ENCODE measurements at places on chromosomes 3 and 15. TPM values are rescaled to one million over a fixed set of nuclear protein-coding genes. Genes with fewer than 3 reads are reported as not detected.
A peak's percentile ranks its signal among the peaks of the same experiment; 100 is the strongest.

DNA sequence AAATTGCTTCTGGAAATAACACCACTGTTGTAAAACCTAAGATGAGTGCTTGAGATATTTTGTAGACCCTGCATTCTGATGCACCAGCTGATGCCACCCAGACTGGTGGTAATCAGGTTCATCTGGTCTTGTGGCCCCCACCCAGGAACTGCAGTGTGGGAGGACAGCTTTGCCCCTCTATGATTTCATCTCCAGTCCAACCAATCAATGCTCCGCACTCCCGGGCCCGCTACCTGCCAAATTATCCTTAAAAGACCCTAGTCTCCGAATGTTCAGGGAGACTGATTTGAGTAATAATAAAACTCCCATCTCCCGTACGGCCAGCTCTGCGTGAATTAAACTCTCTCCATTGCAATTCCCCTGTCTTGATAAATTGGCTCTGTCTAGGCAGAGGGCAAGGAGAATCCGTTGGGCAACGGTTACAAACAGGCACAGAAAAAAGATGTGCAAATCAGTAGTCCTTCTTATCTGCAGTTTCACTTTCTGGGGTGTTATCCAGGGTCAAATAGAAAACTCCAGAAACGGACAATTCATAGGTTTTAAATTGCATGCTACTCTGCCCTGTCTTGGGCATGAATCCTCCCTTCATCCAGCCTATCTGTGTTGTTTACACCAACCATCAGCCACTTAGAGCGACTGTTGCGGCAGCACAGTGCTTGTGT is 29.2 kb upstream of the TRPM1 start:
- DNase-seq, result no peak

The INKA1 gene
- total RNA-seq, result 0.85 TPM

GRCh38 chr3:38454178-38454883 is 641 bp downstream of the ACVR2B start:
- DNase-seq, result no peak

GRCh38 chr3:155766206-155766605 is 21.3 kb upstream of the PLCH1 start:
- DNase-seq, result no peak

The RAB6B gene
- total RNA-seq, result not detected

- DNase-seq, result no peak
These were observed 1073.9 kb downstream of the PLOD2 start for GRCh38 chr3:145087038-145087437.

DNA sequence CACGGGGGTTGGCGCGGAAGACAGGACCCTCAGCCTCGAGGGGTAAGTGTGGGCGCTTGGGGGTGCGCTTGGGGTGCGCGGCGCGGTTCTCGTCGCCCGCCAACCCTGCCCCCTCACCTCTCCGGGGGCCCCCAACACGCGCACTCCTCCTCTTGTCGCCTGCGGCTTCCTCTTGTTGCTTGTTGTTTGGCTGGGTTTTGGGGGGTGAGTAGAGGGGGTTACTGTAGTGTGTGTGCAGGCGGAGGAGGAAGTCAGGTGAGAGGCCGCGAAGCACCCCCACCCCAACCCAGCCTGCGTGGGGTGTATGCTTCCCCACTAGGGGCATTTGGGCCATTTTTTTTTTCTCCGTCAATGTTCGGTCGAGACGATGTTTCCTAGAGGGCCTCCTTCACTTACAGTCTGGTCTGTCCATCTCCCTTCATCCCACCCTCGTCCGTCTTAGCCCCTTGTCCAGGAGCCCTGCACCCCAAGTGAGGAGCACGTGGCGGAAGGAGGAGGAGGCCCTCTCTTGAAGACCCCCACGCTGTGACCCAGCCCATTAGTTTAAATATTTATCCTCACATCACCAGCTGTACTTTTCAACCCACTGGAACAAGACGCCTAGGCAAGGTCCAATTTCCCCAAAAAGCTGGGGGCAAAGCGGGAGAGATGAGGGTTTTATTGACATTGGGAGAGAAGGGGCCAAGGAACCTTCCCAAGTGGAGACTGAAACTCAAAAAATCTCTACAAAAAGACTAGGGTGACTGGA is 20.4 kb upstream of the SATB1 start:
- peak; percentile 80 for DNase-seq

- DNase-seq, result no peak
These were observed 45.6 kb upstream of the PAQR5 start for GRCh38 chr15:69253156-69253555.

DNA sequence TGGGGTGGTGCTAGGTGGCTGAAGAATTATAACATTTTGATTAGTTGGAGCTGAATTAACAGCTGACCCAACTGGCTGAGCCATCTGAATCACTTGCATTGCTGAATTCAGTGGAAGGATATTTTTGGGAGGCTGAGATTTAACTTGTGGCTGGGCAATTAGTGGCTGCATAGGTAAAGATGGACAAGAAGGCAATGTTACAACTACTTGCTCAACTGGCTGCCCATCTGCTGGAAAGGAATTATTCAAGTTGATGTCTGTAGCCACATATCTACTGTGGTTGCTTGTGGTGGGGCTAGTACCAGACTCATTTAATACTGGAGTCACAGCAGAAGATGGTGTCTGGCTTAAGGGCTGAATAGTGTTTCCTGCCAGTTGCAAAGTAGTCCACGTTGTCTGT is 36.4 kb downstream of the USF3 start:
- DNase-seq, result no peak

The C3orf85 gene
- not detected for total RNA-seq

The TM4SF18 gene
- total RNA-seq, result not detected

- no peak for DNase-seq
These were observed 3.4 kb downstream of the B4GALT4 start for GRCh38 chr3:119237299-119237698.

DNA sequence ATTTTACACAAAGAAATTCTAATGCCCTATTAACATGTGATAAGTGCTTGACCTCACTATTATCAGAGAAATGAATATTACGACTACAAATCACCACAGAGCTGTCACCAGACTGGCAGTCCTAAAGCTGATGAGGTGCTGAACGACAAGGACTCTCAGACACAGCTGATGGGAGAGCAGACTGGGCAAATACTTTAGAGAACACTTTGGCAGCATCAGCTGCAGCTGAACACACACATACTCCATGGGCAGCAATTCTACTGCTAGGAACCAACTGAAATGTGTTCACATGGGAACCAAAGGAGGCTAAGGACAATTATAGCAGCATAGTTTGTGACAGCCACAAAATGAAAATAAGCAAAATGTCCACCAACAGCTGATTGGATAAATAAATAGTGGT is 45.5 kb downstream of the SUSD5 start:
- DNase-seq, result no peak

GRCh38 chr3:2656806-2657777 is 453.1 kb downstream of the IL5RA start:
- no peak for DNase-seq

DNA sequence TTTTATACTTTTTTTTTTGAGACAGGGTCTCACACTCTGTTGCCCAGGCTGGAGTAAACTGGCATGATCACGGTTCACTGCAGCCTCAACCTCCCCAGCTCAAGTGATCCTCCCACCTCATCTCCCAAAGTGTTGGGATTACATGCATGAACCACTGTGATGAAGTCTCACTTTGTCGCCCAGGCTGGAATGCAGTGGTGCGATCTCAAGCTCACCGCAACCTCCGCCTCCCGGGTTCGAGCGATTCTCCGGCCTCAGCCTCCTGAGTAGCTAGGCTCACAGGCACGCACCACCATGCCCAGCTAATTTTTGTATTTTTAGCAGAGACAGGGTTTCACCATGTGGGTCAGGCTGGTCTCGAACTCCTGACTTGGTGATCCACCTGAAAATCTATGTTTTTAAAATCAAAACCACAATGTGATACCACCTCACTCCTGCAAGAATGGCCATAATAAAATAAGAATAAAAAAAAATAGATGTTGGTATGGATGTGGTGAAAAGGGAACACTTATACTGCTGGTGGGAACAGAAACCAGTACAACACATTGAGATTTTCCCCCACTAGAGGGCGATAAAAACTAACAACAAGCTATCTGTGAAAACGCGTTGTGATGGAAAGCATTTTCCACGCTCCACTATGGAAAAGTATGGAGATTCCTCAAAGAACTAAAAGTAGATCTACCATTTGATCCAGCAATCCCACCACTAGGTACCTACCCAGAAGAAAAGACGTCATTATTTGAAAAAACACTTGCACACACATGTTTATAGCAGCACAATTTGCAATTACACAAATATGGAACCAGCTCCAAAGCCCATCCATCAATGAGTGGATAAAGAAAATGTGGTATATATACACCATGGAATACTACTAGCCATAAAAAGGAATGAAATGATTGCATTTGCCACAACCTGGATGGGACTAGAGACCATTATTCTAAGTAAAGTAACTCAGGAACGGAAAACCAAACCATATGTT is 26.8 kb upstream of the OCA2 start:
- DNase-seq, result no peak

The ZXDC gene
- 60.7 TPM for total RNA-seq

GRCh38 chr3:40118091-40118490 is 191.4 kb upstream of the EIF1B start:
- no peak for DNase-seq

GRCh38 chr15:38274135-38274534 is 21.5 kb downstream of the SPRED1 start:
- DNase-seq, result no peak

- DNase-seq, result no peak
These were observed 24.3 kb downstream of the PLOD2 start for GRCh38 chr3:146136647-146137046.

GRCh38 chr3:21781355-21781754 is 30.3 kb upstream of the ZNF385D start:
- DNase-seq, result no peak

- DNase-seq, result no peak
These were observed 170.5 kb downstream of the VPS13C start for GRCh38 chr15:61889706-61890105.

DNA sequence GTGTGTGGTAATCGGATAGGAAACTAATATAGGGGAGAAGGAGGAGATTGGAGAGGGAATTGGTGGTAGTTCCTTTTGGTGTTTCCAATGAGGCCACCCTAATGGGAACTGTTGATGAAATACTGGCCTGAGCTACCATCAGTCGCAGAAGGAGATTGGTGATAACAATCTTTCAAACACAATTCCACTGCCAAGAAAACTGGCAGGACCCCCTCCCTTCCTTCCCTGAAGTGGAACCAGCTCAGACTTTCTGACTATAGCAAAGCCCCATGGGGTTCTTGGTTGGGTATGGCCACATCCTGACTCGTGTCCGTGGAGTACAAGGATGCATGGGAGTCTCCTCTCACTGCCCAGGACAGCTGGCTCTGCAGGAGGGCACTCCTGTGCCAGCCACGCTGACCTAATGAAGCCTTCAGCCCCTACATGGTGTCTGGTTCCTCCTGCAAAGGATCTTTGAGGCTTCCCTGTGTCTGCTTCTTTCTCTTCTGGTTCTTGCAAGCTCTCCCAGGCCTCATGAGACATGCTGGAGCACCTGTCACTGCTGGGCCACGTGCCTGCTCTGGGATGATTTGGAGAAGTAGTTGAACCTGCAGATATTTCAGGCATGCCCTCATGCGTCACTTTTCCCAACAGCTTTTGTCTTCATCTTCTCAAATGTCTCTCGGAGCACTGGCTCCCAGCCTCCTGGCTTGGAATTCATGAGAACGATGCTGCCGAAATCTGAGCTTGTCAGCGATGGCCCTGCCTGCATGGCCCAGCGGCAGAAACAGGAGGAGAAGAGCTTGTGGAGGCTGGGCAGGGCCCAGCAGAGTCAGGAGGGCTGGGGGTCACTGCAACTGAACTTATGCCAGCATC is 90.0 kb upstream of the ADPGK start:
- no peak for DNase-seq

The PCYT1A gene
- total RNA-seq, result 49.8 TPM

GRCh38 chr3:197149-197827 is 725 bp downstream of the CHL1 start:
- no peak for DNase-seq

GRCh38 chr15:77392762-77393470 is 27.0 kb downstream of the PEAK1 start:
- no peak for DNase-seq

DNA sequence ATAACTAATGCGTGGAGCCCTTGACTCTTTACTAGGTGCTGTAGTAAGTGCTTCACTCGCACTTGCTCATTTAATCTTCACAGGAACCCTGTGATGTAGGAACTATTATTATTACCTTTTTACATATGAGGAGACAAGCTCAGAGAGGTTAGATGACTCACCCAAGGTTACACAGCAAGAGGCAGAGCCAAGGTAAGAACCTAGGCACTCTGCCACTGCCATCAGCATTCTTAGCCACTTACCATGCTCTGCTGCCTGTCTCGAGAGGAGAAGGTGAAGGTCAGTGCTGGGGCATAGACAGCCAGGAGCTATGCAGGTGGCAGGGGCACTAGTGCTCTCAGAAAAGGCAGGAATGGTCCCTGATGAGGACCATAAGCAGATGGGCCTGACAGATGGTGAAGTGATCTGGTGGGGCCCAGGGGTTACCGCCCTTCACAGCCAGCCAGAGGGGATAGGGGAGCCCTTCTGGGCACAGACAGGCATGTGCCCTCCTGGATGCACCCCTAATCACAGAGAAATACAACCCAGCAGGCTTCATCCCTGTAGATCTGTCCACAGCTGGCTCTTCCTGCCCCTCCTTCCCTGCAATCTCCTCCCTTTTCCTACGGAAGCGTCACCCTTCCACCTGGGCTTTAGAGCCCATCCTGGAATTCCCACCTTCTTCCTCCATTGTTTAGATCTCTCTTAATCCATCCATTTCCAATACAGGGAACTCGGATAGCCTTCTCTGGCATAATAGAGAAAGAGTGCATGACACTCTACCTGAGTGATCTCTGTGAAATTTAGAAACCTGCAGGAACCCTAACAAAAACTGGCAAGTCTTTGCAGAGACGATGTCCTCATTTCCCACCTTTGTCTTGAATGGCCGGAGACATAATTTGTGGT is 26.9 kb downstream of the ABTB1 start:
- DNase-seq, result no peak
